ENCODE measurements at places on chromosomes 1 and 21.
A peak's percentile ranks its signal among the peaks of the same experiment; 100 is the strongest.

DNA sequence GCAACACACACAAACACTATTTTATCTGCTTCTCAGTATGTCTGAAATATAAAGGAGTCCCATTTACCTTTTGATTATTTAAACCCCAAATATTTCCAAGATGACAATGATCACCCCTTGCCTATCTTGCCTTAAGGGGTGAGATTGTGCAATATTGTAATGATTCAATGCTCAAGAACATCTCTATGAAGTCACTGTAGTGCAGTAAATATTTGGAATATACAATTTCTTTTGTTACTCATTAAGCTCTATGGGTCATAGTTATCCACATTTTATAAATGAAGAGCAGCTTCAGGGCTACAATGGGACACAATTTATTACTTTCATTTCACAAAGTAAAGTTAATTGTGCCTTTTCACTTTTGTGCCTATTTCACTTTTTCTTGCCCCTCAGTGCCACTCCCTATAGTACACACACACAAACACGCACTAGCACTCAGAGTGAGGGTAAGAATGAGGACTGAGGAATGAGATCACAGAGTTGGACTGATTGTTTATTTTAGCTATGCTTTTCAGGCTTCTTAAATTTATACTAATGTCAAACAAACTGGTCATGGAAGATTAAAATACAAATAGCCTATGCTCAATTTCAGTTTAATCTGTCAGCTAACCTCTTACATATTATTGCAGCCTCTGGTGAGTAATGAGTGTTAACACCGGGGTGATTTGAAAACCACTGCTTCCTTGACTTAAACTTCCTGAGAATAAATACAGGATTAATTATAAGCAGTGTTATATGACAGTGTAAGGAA lies 521.0 kb upstream of the B3GALT2 start:
- no peak for DNase-seq

DNA sequence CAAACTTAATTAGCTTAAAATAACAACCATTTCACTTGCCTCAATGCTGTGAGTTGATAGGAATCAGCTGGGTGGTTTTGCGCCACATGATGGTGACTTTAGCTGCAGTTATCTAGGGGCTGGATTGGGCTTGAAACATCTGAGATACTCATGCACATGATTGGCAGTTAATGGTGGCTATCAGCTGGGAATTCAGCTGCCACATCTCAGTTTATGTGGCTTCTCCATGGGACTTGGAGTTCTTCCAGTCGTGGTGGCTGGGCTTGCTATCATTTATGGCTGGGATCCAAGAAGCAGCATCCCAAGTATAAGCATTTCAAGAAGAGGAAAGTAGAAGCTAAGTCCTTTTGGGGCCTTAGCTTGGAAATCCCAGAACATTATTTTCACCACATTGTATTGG lies 36.4 kb downstream of the PDC start:
- DNase-seq = no peak

GRCh38 chr1:61961009-61961408 lies 218.7 kb downstream of the PATJ start:
- no peak for DNase-seq

DNA sequence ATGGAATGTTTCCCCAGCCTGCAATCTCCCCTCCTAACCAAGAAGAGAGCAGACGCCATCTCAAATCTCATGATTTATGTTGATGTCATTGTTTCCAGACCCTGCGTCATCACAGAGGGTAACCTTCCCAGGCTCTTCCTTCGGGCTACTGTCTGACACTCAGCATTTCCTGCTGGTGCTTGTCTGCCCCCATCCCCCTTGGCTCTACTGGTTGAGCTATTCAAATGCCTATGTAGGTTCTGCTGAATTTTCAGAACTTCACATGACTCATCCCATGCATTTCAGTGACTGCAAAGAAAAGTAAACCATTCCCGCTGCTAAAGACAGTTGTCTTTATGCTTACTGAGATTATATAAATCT lies 24.8 kb upstream of the ITPKB start:
- no peak for DNase-seq

- no peak for DNase-seq
Observed at GRCh38 chr1:245751726-245752470, 597.1 kb downstream of the KIF26B start.

DNA sequence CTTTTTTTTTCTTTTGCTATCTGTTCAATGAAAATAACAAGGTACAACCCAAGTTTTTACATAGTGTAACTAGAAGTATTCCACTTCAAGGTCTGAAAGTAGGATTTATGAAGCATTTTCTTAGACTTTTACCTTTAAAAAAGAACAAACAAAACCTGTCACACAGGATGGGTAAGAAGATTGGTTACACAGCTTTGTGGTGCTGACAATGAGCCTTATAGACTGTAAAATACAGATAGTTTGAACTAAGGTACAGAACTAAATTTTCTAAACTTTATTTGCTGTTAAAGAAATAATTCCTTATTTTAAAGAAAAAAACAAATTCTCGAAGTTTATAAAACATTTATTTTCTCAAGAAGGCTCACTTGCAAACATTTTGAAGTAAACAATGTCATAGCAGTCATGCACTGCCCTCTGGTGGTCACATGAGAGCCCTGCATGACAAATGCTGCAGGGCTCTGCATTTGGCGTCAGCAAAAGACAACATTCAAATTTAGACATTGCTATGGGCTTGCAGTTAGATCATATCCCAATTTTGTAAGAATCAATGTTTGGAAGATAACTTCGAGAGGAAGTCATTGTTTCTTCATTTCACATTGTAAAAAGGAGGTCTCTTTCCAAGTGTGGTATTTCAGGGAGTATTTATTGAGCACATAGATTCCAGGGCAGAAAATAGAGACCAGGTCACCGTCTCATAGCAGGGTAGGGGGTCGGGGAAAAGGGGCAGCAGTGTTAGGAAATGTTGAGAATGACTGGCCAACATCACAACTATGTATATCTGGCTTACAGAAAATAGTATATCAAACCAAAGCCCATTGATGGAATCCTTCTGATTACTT lies 115.3 kb upstream of the FMN2 start:
- DNase-seq = peak; percentile 45

- DNase-seq = no peak
Observed at GRCh38 chr1:94456736-94457135, 38.5 kb downstream of the ABCD3 start.

DNA sequence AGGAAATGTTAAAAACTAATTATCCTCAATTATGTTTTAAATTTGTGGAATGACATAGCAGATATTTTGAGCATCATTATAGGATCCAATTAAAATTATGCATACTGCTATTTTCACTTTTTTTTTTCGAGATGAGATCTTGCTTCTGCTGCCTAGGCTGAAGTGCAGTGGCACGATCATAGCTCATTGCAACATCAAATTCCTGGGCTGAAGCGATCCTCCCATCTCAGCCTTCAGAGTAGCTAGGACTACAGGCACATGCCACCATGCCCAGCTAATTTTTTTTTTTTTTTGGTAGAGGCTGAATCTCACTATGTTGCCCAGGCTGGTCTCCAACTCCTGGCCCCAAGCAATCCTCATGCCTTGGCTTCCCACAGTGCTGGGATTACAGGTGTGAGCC lies 11.3 kb upstream of the SLC1A7 start:
- no peak for DNase-seq

- DNase-seq = no peak
Observed at GRCh38 chr1:9202240-9202870, 32.2 kb upstream of the H6PD start.

GRCh38 chr1:5223206-5223605 lies 568.8 kb downstream of the AJAP1 start:
- DNase-seq = no peak

DNA sequence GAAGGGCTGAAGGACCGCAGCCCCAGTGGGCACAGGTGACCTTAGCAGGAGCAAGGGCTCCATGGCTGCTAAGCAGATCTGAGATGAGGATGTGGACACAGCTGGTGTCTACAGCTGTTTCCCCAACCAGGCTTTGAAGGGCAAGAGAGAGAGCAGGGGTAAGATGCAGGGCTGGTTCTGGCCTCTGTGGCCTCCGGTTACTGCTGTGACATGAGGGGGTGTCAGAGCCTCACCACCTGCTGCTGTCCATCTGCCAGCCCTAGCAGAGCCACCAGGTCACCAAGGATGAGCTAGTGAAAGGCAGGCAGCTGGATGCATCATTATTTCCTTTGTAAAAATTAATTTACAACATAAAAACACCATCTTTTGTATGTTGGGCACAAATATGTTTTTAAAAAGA lies 33.4 kb downstream of the OBSCN start:
- no peak for DNase-seq

GRCh38 chr1:186474208-186474607 lies 13.3 kb upstream of the PDC start:
- DNase-seq = no peak

GRCh38 chr1:234486858-234487840 lies 8.2 kb upstream of the TARBP1 start:
- DNase-seq = peak; percentile 44

GRCh38 chr1:208036106-208036808 lies 125.3 kb upstream of the CD34 start:
- DNase-seq = no peak

GRCh38 chr1:93746021-93746812 lies 64.6 kb upstream of the BCAR3 start:
- DNase-seq = no peak

DNA sequence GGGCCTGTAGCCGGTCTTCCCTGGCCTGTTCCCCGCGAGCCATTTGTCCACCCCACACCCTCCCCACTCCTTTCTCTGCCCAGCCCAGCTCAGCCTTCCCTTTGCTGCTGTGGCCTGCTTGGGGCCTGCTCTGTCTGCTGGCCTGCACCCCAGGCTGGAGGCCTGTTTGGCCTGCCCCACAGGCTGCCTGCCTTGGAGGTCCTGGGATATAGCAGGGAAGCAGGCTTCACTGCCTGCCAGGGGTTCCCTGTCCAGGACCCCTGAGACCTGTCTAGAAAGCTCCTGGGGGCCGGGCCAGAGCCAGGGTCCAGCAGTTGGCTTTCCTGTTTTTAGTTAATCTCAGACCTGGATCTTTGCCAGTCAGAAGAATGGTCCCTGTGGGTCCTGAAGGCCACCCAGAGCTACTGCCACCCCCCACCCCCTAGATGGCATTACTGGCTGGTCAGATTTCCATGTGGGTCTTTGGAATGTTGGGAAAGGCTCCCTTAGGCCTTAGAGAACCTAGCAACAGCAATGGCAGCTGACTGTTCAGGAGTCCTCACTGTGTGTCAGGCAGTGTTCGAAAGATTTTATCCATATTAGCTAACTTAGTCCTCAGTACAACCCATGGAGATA lies 7.7 kb downstream of the ZNF362 start:
- DNase-seq = no peak

- DNase-seq = no peak
Observed at GRCh38 chr1:55045430-55045829, 6.1 kb downstream of the PCSK9 start.
